ENCODE measurements at places on chromosomes 12 and 14.

GRCh38 chr12:112261559-112261958, 120.7 kb downstream of the HECTD4 start:
- DNase-seq: no peak

DNA sequence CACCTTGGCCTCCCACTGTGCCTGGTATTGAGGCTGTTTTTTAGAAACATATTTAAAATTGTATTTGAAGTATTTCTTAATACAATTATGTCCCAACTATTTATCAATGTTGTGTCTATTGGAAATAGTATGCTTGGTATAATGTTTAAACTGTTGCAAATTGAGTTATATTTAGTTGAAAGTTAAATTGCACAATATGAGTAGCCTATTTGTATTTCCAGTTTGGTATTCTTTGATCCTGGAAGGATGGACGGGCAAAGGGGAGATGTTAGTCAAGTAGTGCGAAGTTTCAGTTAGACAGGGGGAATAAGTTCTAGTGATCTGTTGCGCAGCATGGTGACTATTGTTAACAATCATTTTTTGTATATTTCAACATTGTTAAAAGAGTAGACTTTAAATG, 111.5 kb downstream of the NUBPL start:
- no peak for DNase-seq

GRCh38 chr12:56749359-56749758, 2.8 kb downstream of the PRIM1 start:
- no peak for DNase-seq

DNA sequence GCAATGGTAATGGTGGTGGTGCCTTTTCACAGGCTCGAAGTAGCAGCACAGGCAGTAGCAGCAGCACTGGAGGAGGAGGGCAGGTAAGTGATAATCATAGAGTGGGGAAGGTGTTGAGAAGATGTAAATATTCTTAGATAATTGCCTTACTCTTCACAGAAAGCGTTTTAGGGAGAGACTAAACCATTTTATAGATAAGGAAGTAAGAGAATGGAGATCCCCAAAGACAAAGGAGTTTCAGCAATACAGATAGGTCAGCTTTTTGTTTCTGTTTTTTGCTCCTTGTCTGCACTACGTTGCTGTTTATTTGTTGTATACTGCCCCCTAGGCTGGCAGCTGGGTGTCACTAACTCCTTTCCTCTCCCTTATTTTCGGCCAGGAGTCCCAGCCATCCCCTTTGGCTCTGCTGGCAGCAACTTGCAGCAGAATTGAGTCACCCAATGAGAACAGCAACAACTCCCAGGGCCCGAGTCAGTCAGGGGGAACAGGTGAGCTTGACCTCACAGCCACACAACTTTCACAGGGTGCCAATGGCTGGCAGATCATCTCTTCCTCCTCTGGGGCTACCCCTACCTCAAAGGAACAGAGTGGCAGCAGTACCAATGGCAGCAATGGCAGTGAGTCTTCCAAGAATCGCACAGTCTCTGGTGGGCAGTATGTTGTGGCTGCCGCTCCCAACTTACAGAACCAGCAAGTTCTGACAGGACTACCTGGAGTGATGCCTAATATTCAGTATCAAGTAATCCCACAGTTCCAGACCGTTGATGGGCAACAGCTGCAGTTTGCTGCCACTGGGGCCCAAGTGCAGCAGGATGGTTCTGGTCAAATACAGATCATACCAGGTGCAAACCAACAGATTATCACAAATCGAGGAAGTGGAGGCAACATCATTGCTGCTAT, 2.0 kb downstream of the SP1 start:
- no peak for DNase-seq

DNA sequence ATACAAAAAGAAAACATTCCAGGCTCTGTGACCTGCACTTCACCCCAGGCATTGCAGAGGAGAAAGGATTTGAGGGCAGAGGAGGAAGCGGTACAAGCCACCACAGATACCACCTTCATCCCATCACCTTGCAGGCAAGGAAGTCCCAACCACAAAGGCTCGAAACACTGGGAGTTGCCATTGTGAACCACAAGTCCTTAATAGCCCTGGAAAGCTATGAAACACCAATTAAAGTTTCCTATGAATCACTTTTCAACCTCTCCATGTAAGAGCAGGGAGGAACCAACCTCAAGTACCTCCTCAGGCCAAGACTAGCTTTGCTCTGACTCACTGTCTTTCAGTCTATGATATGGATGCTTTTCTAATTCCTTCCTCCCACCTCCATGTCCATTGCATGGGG, 27.0 kb downstream of the MAP3K9 start:
- DNase-seq: no peak
